Fibroblast of pulmonary artery (primary cell): ENCODE measurements at places on chromosomes 3 and 15.

DNA sequence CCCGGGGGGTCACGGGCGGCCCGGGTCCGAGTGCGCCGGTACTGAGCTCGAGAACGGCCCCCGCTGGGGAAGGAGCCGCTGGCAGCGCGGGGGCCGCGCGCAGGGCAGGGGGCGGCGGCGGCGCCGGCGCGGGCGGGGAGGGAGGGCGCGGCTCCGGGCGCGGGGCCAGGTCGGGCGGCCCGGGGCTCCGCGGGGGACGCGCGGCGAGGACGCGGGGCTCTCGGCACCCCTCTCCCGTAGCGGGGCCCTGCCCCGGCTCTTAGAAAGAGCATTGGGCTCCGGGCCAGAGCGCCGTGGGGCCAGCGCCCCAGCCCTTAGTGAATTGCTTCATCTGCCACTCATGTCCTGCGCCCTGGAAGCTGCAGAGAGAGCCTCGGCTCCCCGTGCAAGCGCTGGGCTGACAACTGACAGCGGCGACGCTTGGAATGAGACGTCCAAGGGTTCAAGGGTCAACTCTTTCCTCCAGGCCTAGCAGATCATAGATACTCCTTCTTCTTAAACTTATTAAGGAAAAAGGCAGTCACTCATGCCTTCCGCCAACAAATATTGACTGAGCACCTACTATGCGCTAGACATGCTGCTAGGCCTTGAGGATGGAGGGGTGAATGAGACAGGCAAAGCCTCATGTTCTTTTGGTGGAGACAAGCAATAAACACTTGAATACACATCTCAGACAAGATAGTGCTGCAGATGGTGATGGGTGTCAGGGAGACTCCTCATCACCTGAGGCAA, 140.8 kb downstream of the SMAD6 start:
- DNase-seq, result peak; percentile 76

GRCh38 chr3:23376516-23377248, 173.6 kb downstream of the UBE2E2 start:
- no peak for DNase-seq

DNA sequence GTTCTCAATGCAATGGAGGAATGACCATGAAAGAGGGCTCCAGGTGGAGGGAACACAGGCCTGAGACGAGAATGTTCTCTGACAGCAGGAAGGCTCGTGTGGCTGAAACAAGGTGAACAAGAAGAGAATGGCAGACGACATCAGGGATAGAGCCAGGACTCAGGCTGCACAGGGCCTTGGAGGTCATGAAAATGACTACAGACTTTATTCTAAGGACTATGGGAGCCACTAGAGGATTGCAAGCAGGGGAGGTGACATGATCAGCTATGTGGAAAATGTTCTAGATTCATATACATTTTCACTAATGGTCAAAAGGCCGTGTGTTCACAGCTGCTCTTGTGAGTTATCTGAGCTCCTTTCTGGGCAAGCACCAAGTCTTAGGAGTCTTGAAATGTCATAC, 78.2 kb downstream of the TAFA4 start:
- no peak for DNase-seq

GRCh38 chr3:138375447-138375846, 27.1 kb downstream of the MRAS start:
- DNase-seq, result no peak

DNA sequence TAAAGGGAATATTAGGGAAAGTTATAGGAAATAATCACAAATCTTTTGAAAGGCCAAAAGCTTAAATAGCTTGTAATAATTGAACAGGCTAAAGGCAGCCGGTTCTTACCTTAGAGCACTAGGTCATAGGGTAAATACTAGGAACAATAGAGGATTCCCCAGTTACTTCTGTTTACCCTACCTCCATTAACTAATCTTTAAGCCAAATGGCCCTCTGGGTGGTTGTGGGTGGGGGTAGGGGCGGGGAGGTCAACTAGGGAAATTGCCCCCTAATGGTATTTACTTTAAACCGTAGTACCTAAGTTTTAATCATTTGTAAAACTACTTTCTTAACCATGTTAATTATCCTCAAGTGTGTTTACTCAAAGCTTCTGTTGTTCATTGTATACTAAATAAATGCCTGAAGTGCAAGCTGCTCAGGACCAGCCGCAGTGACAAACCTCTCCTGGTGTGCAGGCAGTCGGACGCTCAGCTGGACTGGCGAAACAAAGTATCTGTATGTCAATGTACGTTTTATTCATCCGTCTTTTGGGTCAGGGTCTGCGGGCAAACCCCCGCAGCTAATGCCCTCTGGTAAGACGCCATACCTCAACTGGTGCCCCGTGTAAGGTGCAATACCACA, 18.9 kb downstream of the MAGEL2 start:
- no peak for DNase-seq

DNA sequence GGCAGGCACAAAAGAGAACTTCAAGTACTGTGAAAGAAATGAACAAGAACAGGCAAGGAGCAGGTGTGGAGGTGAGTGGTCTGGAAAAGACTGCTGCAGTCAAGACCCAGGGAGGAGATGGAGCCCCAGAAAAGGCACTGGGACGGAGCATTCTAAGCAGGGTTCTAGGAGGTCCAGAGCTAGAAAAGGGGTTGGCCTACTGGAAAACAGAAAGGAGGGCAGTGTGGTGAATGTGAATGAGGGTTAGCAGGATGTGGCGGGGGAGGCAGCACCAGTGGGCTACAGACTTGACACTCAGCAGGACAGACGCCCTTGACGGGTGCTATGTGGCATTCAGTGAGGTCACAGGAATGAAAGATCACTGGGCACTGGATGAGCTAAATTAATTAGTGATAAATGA, 75.7 kb downstream of the SENP2 start:
- DNase-seq, result no peak

DNA sequence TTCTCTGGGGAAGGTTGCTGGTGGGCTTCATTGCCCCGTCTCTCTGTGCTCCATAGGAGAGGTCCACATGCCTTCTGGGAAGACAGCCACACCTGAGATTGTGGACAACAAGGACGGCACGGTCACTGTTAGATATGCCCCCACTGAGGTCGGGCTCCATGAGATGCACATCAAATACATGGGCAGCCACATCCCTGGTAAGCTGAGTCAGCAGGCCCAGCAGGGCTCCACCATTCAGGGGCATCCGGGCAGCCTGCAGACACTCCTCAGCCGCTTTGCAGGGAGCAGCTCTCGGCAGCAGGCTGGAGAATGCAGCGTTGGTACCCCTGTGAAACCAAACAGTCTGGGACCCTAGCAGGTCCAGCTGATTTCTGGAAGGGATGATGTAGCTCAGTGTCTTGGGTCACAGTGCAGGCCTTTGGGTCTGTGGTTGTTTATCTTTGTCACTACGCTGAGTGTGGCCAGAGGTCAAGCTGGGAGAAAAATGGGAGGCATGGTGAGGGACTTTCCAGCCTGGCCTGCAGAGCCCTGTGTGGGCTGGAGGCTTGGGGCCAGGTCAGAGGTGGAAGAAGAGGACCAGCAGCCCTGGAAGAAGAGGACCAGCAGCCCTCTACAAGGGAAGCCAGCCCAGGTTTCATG, 67.2 kb downstream of the DNASE1L3 start:
- DNase-seq, result no peak

DNA sequence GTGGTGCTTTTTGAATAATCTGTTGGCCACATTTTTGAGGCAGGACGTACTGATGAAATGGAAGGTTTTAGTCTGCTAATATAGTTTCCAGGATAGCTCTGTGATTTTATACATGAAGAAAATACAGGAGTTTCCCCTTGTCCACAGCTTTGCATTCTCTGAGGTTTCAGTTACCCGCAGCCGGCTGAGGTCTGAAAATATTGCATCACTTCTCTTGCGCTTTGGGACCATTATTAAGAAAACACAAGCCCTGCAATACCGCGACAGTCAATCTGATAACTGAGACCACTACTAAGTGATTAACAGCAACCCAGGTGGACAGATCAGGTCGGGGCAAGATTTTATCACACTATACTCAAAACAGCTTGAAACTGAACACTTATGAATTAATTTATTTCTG, 33.0 kb downstream of the BLM start:
- no peak for DNase-seq

DNA sequence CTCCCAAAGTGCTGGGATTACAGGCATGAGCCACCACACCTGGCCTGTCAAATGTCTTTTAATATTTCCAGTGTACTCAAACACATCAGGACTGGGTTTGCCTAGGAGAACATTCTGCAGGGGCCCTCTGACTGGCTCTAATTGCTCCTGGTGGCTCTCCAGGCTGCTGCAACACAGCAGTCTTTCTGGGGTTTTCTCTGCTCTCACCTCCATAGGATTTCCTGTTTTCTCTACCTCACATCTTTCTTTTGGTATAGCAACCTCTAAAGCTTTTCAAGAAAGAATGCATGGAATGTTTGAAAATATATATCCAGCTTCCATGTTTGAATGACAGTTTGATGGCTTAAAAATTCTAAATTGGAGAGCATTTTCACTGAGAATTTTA, 83.3 kb upstream of the IGSF10 start:
- no peak for DNase-seq

- DNase-seq, result peak; percentile 98
These were observed at the start of gene NPHP3 for GRCh38 chr3:132722165-132723023. Gene NPHP3 (minus strand): TSS chr3:132722409. CDS start chr3:132722355, 54 bp downstream.

DNA sequence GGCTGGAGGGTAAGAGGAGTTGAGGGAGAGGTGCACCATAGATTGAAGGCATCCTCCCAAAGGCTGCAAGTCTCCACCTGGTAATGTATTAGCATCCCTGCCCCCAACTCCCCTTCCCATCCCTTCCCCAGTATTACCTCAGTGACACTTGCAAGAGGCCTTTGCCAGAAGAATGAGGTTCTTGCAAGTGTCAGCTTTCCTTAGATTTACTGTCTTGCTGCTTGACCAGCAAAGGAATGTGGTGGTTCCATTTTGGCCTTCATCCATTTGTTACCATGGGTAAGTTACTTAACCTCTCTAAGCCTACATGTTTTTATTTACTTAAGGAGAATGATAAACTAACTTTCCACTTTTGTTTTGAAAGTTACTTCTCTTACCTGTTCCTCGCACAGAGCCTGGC, 108.9 kb downstream of the LRTM1 start:
- no peak for DNase-seq

DNA sequence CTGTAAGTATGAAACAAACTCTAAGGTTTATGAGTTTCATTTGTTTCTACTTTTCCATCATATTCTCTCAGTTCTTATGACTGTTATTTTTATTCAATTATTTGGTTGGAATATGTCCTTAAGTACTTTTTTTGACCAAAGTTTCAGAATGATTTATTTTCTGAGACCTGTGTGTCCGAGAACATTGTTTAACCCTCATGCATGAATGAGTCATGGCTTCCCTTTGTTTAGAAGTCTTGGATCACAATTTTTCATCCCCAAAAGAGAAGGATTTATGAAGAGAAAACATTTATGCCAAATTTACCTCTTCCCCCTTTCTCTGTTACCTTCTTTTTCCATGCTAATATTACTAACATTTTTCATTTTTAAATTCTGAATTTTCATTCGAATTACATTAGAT, 518.0 kb upstream of the NR2F2 start:
- DNase-seq, result peak; percentile 70
